ENCODE measurements at places on chromosomes 6 and 20.

DNA sequence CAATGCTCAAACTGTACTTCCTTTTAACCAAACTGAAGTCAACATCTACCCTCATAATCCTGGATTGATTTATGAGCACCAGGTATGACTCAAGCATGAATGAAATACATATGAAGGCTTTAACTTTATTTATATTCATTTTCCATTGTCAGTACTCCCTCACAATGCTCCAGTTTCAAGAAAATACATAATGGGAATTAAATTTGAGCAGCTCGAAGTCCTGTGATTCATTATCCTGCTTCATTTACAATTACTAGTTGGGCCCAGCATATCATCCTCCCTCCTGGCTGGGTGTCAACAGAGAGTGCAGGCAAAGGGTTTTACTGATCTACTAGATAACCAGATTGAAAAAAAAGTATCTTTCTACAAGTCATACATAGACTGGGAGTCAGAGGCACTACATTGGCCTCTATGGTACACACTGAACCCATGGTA lies 10.1 kb downstream of the SAMHD1 start:
- H3K4me1 ChIP-seq, result peaks cover 44% of the 10 kb centered on the region
- no peaks in the 10 kb centered on the region for H3K27me3 ChIP-seq
- H3K36me3 ChIP-seq, result no peaks in the 10 kb centered on the region
- no peak overlapping the region for H3K4me3 ChIP-seq
- no peak for DNase-seq

- no peaks in the 10 kb centered on the region for H3K27me3 ChIP-seq
- H3K4me3 ChIP-seq, result no peak overlapping the region
- no peaks in the 10 kb centered on the region for H3K4me1 ChIP-seq
- H3K36me3 ChIP-seq, result no peaks in the 10 kb centered on the region
Observed at GRCh38 chr6:38192487-38192886, 373.0 kb downstream of the ZFAND3 start.

DNA sequence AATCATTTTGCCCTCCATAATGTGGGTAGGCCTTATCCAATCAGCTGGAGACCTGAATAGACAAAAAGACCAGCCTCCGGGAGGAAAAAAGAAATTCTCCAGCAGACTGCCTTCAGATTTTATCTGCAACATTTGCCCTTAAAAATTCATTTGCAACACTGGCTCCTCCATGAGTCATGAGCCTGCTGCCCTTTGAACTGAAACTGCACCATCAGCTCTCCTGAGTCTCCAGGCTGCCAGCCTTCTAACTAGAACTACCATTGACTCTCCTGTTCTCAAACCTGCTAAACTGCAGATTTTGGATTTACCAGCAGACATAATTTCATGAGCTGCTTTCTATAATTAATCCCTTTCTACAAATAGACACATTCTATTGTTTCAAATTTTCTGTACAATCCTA lies 223.9 kb upstream of the THEMIS start:
- H3K4me3 ChIP-seq, result no peak overlapping the region
- H3K27me3 ChIP-seq, result no peaks in the 10 kb centered on the region
- no peak overlapping the region for H3K27ac ChIP-seq
- no peak for DNase-seq

- no peaks in the 10 kb centered on the region for H3K36me3 ChIP-seq
- H3K4me3 ChIP-seq, result no peak overlapping the region
- H3K4me1 ChIP-seq, result peaks cover 5% of the 10 kb centered on the region
- DNase-seq, result no peak
- H3K27me3 ChIP-seq, result peaks cover 10% of the 10 kb centered on the region
Observed at GRCh38 chr6:160137130-160137988, 15.7 kb downstream of the SLC22A1 start.

- no peak for DNase-seq
- H3K4me3 ChIP-seq, result no peak overlapping the region
- H3K27me3 ChIP-seq, result no peaks in the 10 kb centered on the region
- peaks cover 84% of the 10 kb centered on the region for H3K4me1 ChIP-seq
Observed at GRCh38 chr6:13407709-13408695, 79.4 kb downstream of the GFOD1 start.

GRCh38 chr6:8079126-8079525 lies 14.9 kb upstream of the BLOC1S5 start:
- no peak overlapping the region for H3K27ac ChIP-seq
- no peaks in the 10 kb centered on the region for H3K4me1 ChIP-seq
- no peak for DNase-seq
- no peaks in the 10 kb centered on the region for H3K36me3 ChIP-seq
- H3K27me3 ChIP-seq, result no peaks in the 10 kb centered on the region

GRCh38 chr20:16063881-16064280 lies 509.4 kb downstream of the KIF16B start:
- DNase-seq, result no peak
- no peak overlapping the region for H3K4me3 ChIP-seq
- no peak overlapping the region for H3K27ac ChIP-seq
- H3K4me1 ChIP-seq, result no peaks in the 10 kb centered on the region
- H3K27me3 ChIP-seq, result no peaks in the 10 kb centered on the region

- no peak overlapping the region for H3K27ac ChIP-seq
- no peaks in the 10 kb centered on the region for H3K4me1 ChIP-seq
- no peak overlapping the region for H3K4me3 ChIP-seq
- no peak for DNase-seq
Observed at GRCh38 chr6:106466211-106466610, 105.7 kb downstream of the CRYBG1 start.

- no peak for DNase-seq
- H3K4me1 ChIP-seq, result peaks cover 7% of the 10 kb centered on the region
- H3K36me3 ChIP-seq, result no peaks in the 10 kb centered on the region
- H3K27ac ChIP-seq, result no peak overlapping the region
- H3K27me3 ChIP-seq, result no peaks in the 10 kb centered on the region
Observed at GRCh38 chr20:46112430-46113112, 5.5 kb upstream of the CD40 start.

DNA sequence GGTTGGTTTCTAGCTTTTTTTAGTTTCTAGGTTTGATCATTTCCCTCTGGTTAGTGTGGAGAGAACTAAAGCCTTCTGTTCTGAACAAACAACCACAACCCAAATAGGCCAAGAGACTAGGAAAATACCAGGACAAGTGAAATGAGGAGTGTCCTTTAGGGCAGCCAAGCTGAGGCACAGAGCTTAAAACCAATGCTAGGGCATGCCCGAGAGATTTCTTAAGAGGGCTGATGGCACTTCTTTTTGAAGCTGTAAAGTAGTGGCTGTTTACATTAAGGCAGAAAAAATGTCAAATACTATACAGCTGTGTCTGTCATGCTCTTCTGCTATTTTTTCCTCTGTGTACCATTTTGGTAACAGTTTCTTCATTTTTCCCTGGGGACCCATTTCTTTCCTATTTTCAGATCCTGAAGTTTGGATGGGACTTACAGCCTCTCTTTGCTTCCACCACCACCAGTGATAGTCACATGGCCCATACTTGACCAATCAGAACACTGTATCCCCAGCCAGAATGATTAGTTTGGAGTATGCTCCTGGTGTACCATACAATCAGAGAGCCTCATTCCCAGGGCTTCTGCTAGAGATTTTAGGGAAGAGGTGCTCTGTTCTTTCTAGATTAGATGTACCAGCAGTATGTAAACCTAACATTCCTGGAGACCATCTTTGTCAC lies 154.4 kb downstream of the BMP2 start:
- H3K27ac ChIP-seq, result no peak overlapping the region
- no peaks in the 10 kb centered on the region for H3K36me3 ChIP-seq
- no peak overlapping the region for H3K4me3 ChIP-seq
- H3K4me1 ChIP-seq, result no peaks in the 10 kb centered on the region

DNA sequence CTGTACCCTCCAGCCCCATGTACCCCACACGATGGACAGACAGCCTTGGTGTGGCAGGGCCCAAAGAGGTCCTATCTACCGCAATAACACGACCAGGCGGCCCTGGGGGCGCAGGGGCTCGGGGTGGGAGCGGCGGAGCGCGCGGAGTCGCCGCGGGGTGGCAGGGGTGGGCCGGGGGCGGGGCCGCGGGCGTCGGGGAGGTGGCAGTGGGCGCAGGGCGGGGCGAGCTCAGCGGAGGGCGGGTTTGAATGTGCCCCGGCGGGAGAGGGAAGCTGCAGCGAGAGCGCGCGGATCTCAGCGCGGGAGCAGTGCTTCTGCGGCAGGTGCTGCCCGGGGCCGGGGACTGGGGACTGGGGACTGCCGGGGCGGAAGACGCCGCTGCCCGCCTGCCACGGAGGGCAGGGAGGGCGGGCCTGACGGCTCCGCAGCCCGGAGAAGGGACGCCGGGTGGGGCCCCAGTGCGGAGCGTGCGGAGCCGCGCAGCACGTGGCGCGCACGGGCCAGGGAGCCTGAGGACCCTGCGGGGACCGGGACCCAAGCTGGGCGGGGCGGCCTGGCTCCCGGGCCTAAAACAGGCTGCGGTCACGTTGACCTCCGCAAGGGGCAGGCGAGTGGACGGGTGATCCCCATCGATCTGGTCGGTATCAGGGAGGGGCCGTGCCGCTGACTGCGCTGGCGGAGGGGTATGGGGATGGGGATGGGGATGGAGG lies at the start of gene SLC29A1:
TSS of gene SLC29A1 (plus strand) at position 277 of the 710 bp plus-strand sequence. CDS start 3,719 bp downstream, outside the sequence.
- DNase-seq, result peak; percentile 77
- H3K27me3 ChIP-seq, result no peaks in the 10 kb centered on the region
- peak within 1 kb of the TSS; percentile 94 for H3K27ac ChIP-seq
- H3K4me3 ChIP-seq, result peak within 1 kb of the TSS; percentile 75
- H3K36me3 ChIP-seq, result no peaks in the 10 kb centered on the region

DNA sequence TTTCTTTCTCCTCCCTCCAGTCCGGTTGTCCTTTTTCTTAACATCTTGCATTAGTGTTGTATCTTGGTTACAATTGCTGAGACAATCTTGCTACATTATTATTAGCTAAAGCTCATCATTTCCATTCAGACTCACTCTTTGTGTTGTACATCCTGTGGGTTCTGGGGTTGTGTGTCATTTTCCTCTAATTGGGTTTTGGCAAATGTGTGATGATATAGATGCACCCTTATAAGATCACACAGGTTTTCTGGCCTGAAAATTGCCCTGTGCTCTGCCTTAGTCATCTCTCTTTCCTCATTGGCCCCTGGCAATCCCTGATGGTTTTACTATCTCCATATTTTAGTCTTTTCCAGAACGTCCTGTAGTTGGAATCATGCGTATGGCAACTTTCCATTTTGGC lies 60.1 kb downstream of the PPP1R14C start:
- no peak overlapping the region for H3K27ac ChIP-seq
- no peaks in the 10 kb centered on the region for H3K27me3 ChIP-seq
- DNase-seq, result no peak
- peaks cover 13% of the 10 kb centered on the region for H3K4me1 ChIP-seq

DNA sequence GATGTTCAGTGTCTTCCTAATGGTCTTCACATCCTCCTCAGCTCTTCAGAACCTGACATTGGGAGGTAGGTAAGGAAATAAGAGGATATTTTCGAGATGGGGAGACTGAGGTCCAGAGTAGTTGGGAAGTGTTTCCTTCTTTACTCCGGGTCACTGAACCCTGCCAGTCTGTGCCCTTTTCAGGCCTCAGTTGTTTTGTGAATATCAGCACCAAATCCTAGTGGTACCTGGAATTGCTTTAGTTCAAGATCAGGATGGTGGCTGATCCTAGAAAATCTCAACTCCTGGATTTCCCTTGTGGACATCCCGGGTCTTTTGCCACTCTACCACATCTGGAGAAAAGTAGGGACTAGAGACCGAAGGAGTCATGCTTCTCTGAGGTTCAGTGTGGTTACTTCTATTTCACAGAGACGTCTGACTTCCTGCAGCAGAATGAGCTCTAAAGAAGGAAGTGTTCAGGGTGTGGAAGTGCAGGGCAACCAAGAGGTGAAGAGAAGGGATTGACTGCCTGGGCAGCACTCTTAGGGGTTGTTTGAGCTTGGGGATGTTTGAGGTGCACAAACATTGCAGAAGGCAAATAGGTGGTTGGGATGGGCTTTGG lies 995 bp downstream of the STK4 start:
- no peaks in the 10 kb centered on the region for H3K36me3 ChIP-seq
- H3K4me3 ChIP-seq, result peak overlapping the region; percentile 85
- DNase-seq, result no peak
- H3K4me1 ChIP-seq, result peaks cover 16% of the 10 kb centered on the region

GRCh38 chr20:1431158-1431557 lies 35.5 kb downstream of the NSFL1C start:
- no peaks in the 10 kb centered on the region for H3K27me3 ChIP-seq
- H3K27ac ChIP-seq, result no peak overlapping the region
- H3K4me3 ChIP-seq, result no peak overlapping the region
- H3K4me1 ChIP-seq, result no peaks in the 10 kb centered on the region
- no peak for DNase-seq
- H3K36me3 ChIP-seq, result no peaks in the 10 kb centered on the region

- no peaks in the 10 kb centered on the region for H3K4me1 ChIP-seq
- DNase-seq, result no peak
- no peaks in the 10 kb centered on the region for H3K36me3 ChIP-seq
- no peak overlapping the region for H3K4me3 ChIP-seq
- no peak overlapping the region for H3K27ac ChIP-seq
Observed at GRCh38 chr6:133746417-133746770, 142.5 kb upstream of the TCF21 start.

DNA sequence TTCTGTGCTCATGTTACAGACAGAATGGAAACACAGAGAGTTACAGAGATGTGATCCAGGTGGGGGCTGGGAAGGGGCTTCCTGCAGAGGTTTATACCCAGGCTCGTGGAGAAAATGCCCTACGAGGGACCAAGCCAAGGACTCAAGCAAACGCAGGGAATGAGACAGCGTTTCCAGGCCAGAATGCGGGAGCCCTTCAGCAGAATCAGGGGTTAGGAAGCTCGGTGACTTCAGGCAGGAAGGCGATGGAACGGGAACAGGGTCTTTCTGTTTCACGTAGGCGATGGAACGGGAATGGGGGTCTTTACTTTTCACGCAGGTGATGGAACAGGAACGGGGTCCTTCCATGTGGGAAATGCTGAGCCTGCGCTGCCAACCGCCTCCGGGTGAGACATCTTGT lies 82.6 kb downstream of the THBS2 start:
- H3K4me3 ChIP-seq, result no peak overlapping the region
- H3K36me3 ChIP-seq, result no peaks in the 10 kb centered on the region

DNA sequence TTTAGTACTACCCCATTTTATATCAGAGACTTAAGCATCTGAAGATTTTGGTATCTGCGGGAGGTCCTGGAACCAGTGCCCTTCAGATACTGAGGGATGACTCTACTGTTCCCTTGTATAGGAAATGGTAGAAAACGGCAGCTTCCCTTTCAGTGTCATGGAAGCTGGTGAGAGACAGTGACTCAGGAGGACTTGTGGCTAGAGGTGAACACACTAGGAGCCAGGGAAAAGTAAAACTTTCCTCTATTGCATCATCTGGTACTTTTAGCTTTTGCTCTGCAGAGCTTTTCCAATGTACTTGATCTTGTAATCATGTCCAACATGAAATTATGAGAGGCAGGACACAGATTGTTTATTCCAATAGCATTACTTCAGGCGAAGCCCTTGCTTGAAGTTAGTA lies 45.0 kb downstream of the RNF144B start:
- H3K4me1 ChIP-seq, result peaks cover 9% of the 10 kb centered on the region
- H3K27me3 ChIP-seq, result no peaks in the 10 kb centered on the region
- H3K4me3 ChIP-seq, result no peak overlapping the region
- no peak overlapping the region for H3K27ac ChIP-seq

- H3K27me3 ChIP-seq, result no peaks in the 10 kb centered on the region
- no peak overlapping the region for H3K4me3 ChIP-seq
- DNase-seq, result peak; percentile 59
- no peak overlapping the region for H3K27ac ChIP-seq
Observed at GRCh38 chr6:89368107-89368506, 15.6 kb upstream of the UBE2J1 start.

- no peaks in the 10 kb centered on the region for H3K36me3 ChIP-seq
- no peaks in the 10 kb centered on the region for H3K27me3 ChIP-seq
- no peak overlapping the region for H3K4me3 ChIP-seq
- DNase-seq, result no peak
- H3K4me1 ChIP-seq, result no peaks in the 10 kb centered on the region
Observed at GRCh38 chr6:137297887-137298286, 78.7 kb upstream of the IFNGR1 start.

Data from heart right ventricle (tissue), 16 donors.